ENCODE measurements at places on chromosomes 12 and 14.

DNA sequence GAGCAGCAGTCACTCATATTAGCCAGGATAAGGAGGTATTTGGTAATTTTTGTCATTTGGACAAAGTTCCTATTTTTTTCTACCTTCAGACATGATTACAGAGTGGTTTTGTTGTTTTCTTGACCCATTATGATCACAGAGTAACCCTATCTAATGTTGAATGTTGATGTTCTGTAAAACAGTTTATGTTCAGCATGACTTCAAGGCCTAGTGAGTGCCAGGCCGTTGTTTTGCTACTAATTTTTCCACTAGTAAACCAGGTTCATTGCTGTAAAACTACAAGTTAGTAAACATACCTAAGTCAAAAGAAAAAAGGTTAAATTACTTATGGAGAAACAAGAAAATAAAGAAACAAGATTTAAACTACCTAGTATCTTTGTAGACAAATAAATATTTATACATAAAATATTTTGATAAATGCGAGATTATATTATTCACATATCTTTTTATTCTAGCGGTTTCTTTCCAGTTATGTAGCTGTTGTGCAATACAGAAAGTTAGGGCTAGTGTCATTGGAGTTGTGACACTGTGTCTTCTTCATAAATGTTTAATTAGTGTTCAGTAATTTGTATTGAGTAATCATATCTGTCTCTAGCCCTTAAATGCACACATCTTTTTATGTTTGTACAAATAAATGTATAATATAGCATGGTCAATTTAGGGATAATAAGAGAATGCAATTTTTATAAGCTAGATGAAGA lies 16.5 kb downstream of the ETNK1 start:
- no peak for DNase-seq

- DNase-seq, result no peak
Measured at GRCh38 chr12:61452076-61452475, 808.1 kb upstream of the USP15 start.

GRCh38 chr12:69243099-69244084 lies 4.0 kb downstream of the CPSF6 start:
- no peak for DNase-seq

DNA sequence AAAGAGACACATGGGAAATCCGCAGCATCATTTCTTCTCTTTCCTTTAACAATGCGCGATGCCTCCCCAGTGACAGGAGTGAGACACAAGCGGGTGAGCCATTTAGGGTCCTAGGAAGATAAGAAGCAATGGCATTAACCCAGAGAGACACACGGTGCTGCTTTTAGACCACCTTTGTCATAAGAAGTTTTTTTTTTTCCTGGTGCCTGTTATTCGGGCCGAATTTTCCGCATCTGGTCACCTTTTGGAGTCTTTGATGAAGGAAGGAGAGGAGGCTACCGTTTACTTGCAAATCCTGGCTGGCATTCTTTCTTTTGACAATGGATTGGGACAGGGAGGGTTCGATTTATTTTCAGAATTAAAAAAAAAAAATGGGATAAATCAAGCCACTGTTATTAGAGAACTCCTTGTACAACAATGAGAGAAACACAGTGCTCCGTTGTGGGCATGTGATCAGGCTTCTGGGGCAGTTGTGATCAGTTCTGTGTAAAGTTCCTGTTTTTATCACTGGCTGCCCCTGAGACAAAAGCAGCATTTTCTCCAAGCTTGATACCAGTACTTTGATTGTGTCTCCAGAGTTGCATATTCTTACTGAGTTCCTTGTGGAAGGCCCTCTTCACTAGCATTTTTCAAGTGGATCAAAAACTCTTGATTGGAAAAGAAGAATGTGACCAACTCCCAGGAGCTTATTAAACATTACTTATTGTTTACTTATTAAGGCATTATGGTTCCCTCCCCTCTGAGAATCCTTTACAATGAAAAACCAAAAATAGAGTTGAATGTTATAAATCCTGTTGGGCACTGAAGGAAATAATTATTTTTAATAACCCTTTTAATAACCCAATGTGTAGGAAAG lies 1.1 kb downstream of the DIP2B start:
- peak; percentile 33 for DNase-seq

GRCh38 chr14:85867450-85867849 lies 337.5 kb downstream of the FLRT2 start:
- no peak for DNase-seq

DNA sequence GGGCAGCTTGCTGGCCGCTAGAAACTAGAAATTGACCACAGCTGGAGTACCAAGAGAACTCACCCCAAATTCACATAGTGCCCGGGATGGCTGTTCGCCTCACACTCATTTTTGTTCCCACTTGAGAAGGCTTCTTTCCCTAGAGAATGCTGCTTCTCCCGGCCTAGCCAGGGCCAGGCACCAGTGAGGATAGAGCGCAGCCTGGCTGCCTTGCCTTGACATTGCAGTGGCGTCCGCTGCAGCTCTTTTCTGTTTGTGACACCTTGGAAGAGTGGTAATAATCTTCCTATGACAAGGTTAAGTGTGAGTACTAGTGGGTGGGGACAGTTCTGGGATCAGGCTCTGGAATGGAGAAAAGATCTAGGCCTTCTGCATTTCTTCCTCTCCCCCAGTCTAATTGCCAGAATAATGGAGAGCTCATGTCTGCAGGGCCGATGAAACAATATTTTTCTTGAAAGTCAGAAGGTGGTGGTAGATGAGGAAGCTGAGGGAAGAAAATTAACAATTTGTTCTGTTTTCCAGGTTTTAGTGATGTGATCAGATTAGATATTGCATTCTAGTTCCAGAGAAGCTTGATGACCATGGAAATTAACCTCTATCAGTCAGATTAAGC lies 3.7 kb downstream of the TMEM253 start:
- DNase-seq, result peak; percentile 80

GRCh38 chr14:87635442-87635841 lies 357.5 kb downstream of the GALC start:
- DNase-seq, result no peak

GRCh38 chr12:111102102-111102739 lies 181.8 kb upstream of the MYL2 start:
- DNase-seq, result no peak

DNA sequence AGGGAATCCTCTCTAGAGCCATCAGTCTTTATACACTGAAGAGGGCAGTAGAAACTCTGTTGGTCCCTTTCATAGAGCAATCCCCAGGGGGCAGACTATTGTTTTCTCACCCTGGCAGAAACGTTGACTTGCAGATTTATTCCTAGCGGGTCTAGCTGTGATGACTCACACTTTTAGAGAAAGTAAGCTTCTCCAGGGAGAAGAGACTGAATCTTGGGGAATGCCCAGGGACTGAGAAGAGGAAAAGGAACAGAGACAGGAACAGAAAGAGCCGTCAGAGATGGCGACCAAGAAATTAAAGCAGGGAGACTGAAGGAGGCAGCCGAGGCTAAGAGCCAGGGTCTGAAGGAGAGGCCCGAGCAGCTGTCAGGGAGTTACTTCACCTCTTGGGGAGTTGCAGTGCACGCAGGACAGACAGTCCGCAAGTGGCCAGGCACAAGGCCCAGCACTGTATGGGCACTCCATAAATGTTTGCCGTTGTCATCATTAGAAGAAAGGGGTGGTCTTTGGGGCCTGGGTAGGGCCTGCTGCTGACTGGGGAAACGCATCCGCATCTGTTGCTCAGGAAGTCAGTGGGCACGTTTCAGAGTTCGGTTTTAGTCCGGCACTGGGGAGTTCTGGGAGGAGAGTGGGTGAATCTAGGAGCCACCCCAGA lies 13.0 kb downstream of the PLEKHG6 start:
- DNase-seq, result peak; percentile 97

- no peak for DNase-seq
Measured at GRCh38 chr14:66483322-66483721, 2.8 kb upstream of the CCDC196 start.
